SW 1271 (cell line): ENCODE measurements at places on chromosomes 7 and 10.
A peak's percentile ranks its signal among the peaks of the same experiment; 100 is the strongest.

DNA sequence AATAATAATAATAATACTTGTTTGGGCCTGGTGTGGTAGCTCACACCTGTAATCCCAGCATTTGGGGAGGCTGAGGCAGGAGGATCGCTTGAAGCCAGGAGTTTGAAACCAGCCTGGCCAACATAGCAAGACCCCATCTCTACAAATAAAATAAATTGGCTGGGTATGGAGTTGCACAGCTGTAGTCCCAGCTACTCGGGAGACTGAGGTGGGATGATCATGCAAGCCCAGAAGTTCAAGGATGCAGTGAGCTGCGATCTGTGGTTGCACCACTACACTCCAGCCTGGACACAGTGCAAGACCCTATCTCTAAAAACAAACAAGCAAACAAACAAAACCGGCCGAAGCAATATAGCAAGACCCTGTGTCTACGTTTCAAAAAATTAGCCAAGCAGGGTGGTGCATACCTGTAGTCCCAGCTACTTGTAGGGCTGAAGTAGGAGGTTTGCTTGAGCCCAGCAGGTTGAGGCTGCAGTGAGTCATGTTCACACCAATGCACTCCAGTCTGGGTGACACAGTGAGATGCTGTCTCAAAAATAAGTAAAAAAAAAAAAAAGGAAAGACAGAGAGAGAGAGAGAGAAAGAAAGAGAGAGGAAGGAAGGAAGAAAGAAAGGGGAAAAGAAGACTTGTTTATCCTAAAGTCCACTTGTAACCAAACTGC, 85.6 kb upstream of the KDM7A start:
- DNase-seq = no peak

DNA sequence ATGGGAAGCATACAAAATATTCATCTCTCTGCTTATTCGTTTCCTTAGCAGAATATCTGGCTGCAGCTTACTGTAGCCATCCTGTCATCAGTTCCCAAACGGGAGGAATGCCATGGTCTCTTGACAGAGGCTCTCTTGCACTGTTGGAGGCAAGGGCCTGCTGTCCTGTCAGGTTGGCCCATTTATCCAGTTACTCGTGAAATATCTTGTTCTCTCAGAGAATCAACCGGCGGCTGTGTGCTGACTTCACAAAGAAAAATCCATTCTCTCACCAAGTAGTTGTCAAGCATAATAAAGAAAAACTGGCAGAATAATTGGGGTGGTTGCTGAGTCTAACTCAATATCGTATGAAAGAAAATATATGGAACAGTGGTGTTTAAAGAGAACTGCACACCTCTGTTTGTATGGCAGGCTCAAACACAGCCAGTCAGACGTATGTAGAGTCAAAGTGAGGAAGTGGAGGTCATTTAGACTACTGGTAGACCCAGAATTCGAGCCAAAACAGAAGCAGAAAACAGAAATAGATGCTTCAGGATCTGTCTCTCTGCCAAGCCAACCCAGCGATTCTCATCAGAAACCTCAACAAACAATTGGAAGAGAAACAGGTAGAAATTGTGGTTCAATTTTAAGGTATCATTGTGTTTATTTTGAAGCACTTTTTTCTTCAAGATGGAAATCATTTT, 349.2 kb upstream of the PRKCQ start:
- no peak for DNase-seq

DNA sequence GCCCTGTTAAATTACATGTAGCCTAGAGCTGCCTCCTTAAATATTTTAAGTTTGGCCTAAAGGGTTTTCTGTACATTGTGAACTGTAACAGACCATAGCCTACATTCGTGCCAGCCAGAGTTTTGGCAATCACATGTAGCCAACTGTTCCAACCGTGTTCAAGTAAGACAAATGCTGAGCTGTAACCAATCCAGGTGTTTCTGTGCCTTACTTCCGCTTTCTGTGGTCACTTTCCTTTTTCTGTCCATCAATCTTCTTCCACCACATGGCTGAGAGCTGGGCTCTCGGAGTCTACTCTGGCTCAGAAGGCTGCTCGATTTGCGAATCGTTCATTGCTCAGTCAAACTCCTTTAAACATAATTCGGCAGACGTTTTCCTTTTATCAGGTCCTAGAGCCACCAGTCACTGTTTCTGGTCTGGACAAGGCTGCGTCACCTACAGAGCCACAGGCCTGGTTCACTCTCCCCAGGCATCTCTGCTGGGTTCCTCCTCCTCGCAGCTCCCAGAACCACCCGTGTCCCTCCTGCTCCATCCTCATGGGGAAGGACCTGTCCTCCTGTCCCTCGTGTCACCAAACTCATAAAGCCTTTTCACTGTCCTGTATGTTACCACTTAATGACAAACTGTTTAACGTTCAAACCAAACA, 158.0 kb upstream of the RHEB start:
- no peak for DNase-seq

- no peak for DNase-seq
These were observed 3.2 kb downstream of the SFMBT2 start for GRCh38 chr10:7407368-7408290.

DNA sequence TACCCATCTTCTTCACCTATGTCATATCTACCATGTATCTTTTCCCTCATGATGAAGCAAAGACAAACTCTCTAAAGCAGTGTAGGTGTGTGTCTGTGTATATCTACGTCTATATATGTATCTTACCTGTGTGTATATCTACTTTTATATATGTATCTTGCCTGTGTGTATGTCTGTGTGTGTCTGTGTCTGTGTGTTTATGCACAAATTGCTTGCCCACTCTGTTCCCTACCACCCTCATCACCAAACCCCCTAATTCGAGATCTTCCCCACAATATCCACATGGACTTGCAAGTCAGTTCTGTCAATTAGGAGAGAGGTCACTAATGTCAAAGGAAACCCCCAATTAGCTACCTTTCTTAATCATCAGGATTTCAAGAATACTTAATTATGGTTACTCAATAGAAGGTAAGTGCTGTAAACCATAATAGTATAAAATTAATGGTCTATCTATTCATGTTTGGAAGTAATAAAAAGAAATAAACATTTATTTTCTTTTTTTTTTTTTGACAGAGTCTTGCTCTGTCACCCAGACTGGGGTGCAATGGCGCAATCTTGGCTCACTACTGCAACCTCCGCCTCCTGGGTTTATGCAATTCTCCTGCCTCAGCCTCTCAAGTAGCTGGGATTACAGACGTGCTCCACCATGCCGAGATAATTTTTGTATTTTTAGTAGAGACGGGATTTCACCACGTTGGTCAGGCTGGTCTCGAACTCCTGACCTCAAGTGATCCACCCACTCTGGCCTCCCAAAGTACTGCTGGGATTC, 43.6 kb downstream of the ANKRD61 start:
- no peak for DNase-seq

- no peak for DNase-seq
These were observed 73.7 kb downstream of the PIK3CG start for GRCh38 chr7:106938803-106939202.

DNA sequence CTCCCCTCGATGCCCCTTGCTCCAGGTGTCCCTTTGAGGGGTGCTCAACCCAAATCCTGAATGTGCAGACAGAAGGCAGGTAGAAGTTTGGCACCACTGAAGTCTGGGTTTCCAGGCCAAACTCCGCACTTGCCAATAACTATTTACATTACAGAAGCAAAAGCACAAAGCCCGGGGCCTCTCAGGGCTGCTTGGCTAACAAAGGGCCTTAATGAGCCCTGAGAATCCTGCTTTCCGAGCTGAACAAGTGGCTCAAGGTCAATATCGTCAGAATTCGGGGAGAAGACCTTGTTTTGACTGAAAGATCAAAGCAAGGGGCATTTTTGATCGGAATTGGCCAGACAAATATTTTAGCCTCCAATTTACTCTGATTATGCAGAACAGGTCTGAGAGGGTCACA, 189.9 kb downstream of the HERPUD2 start:
- no peak for DNase-seq

- no peak for DNase-seq
These were observed 6.7 kb upstream of the LRGUK start for GRCh38 chr7:134120405-134120804.

- DNase-seq = no peak
These were observed 291.3 kb downstream of the POU6F2 start for GRCh38 chr7:39269034-39269433.

GRCh38 chr10:60048091-60048501, 141.7 kb upstream of the CCDC6 start:
- DNase-seq = peak; percentile 1

DNA sequence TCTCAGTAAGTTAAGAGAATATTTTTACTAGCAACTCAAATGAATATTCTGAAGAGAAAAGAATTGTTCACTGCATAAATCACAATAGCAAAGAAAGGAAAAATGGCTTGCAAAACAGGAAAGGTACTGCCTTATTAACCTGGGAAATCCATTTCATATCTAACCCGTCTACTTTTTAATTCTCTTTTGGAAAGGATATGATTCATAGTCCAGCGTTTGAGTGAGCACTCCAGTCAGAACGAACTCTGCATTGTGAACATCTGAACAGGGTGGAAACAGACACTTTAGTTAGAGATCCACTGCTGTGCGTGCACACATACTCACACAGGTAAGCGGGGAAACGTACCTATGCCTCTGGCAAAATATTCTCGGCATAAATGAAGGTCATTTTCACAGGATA, 56.8 kb downstream of the PAXIP1 start:
- no peak for DNase-seq

GRCh38 chr7:108178398-108178797, 48.2 kb upstream of the LAMB4 start:
- DNase-seq = no peak

- no peak for DNase-seq
These were observed 189.6 kb upstream of the INHBA start for GRCh38 chr7:41892356-41893100.

GRCh38 chr10:13693783-13694700, 107.3 kb downstream of the PRPF18 start:
- DNase-seq = no peak

DNA sequence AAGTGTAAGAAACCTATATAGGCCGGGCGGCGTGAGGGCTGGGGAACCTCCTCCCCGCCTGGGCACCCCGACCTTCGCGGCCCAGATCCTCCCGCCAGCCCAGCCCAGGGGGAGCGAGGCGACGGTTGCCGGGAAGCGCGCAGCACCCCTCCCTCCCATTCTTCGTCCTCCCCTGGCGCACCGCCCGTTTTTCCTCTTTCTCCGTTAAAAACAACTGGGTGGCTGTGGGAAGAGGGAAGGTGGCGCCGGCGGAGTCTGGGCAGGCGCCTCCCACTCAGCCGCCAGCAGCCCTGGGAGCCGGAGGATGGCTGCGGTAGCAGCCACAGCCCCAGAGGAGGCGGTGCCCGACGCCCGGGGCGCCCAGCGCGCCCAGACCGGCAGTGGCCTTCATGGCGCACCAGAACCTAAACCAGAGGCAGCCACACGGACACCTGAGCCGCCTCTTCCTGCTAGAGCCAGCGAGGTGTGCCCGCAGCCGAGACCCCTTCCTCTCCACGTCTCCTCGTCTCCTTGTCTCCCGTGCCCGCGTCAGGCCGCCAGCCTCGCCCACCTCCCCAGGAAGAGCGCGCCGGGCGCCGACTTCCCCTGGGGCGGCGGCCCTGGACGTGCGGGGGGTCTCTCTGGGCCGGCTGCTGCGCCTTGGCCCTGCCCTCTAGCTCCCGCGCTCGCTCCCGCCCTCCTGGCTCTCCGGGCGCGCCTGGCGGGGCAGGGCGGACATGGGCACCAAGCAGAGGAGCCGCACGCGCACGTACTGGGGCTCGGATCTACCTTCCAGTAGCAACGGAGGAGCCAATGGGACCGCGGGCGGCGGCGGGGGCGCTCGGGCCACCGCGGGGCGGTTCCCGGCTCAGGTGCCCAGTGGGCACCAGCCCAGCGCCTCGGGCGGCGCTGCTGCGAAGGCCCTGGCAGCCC, 32.8 kb upstream of the SFTPD start:
- DNase-seq = peak; percentile 1

- no peak for DNase-seq
These were observed 628 bp downstream of the PARP12 start for GRCh38 chr7:140062118-140062527.

DNA sequence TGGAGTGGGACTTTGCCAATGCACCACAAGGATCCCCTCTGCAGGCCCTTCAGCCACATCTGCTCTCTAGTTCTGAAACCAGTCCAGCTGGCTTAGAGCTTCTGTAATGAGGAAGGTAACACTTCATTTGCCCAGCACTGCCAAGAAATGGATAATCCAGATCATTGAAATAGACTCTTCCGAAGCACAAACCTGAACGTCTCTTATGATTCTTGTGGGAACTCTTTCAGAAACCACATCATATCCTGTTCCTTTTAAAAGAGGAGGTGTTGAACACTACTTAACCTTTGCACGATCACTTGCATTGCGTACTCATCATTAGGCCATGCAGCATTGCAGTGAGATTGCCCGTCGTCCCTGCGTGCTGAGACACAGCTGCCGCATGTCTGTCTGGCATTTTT, 25.8 kb upstream of the PLPP4 start:
- DNase-seq = no peak
